ENCODE measurements at places on chromosomes 7 and 10. TPM values are rescaled to one million over a fixed set of nuclear protein-coding genes. Genes with fewer than 3 reads are reported as not detected.

C10orf95 gene
- not detected for polyA plus RNA-seq

GNGT1 gene
- polyA plus RNA-seq: not detected

LRRC4 gene
- 2.6 TPM for polyA plus RNA-seq

IGFBP3 gene
- 202 TPM for polyA plus RNA-seq

NODAL gene
- polyA plus RNA-seq: 0.62 TPM

PNLIPRP1 gene
- polyA plus RNA-seq: not detected

UCN3 gene
- polyA plus RNA-seq: not detected

TSPAN13 gene
- polyA plus RNA-seq: 51.4 TPM

DNA sequence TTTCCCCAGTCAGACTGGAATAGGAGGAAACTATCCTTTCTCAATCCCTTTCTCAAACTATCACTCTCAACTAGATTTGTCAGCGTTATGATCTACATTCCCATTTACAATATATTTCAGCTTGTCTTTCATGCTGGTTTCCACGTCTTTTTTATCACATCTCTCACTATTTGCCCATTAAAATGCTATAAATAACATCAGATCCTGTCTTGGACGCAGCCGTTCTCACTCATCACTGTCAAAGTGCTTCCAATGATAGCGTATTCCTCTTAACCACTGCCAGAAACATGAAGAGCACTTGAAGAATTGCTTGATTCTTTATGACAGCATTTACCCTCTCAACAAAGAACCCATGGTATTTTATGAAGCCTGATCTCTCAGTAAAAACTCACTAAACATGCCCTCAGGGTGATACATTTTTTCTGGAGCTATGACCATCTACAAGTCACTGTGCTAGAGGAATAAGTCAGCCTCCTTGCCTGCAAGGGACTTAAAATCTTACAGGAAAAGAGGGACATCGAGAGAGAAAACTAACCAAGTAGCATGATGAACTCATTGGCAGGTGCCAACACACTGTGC lies 205.6 kb upstream of the PFKP start:
- no peak for DNase-seq

DNA sequence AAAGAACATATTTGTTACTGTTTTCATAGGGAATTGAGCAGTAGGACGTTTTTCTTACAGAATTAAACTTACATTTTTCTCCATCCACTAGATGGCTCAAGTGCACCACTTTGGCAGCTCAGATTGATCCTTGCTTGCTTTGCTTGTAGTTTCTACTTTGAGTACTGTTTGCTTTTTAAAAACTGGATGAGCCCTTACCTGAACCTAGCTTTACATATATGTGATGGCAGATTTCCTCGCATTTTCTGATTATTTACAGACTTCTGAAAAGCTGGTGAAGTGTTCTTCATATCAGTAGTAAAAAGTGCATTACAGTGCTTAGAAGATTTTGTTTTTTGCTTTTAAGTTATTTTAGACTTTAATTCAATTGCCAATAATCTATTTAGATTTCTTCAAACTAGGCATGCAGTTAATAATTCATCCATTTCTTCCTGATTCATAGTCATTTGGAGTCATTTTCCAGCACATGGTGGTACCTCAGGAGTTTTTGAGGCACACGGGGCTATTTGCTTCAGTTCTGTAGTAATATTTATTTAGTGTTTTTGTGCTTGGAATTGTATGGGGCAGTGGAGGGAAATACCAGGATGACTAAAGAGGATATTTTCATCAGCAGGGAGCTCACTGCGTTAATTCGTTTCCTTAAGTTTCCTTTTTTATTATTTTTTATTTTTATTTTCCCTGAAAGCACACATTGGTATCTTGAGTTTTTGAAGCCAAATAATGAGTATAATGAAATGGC lies 57.3 kb downstream of the MAPK8 start:
- DNase-seq: peak; percentile 58

GRCh38 chr7:37732253-37732652 lies 48.7 kb downstream of the GPR141 start:
- peak; percentile 65 for DNase-seq

DNA sequence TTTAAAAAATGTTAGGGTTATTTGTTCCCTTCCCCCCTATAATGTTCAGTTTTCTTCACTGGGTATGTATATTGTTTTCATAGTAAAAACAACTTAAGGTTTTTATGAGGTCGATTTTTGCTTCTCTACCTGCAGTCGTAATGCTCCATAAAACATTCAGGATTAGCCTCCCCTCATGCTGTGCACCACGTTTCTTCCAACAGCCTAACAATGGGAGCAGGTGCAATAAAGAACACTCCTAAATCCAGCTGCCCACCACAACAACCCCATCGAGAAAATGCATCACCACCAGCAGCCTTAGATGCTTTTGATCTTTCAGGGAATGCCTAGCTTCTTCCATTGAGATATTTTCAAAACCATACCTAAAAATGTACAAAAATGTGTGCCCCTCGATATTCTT lies 111.1 kb downstream of the ADAM12 start:
- DNase-seq: no peak

GRCh38 chr7:2554661-2555111 lies 638 bp downstream of the BRAT1 start:
- no peak for DNase-seq

DNA sequence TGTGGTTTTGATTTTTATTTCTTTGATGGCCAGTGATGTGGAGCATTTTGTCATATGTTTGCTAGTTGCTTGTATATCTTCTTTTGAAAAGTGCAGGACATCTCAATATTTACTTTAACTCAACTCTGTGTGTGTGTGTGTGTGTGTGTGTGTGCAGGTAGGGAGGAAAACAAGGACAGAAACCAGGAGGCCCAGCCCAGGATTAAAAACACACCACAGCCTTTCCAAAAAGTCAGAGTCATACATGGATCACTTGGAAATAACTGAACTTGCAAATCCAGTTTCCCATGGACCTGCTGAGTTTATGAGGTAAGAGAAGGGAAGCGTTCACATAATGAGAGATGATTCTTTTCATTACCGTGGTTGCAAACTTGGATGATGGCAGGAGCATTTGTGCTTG lies 189.9 kb upstream of the LYZL1 start:
- no peak for DNase-seq

DNA sequence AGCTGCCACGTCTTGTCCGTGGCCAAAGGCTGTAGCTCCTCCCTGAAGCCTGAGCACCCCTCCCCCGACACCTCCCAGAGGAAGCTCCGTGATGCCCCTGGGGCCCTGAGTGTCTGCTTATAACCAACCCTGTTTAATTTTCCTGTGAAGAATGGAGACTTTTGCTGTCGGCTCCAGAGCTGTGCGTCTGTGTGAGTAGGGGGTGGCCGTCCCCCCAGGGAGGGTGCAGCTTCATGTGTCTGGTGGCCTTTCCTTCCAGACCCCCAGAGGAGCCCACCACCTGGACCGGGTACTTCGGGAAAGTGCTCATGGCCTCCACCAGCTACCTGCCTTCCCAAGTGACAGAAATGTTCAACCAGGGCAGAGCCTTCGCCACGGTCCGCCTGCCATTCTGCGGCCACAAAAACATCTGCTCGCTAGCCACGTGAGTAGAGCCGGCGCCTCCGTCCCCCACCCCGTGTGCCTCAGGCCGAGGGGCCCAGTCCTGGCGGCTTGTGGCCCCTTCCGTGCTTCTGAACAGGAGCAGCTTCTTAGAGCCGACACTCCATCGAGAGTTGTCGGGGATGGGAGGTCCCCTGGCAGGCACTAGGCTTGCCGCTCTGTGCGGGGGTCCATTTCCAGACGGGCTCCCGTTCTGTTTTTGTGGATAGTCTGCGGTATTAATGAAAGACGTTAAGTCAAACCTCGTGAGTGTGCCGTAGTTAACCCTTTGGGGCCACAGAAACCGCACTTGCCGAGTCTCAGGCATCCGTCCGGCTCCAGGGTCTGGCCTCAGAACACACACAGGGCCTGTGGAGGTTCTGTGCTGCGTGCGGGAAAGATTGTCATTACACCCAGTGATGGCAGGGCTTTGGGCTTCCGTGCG lies 37.1 kb downstream of the WIPI2 start:
- no peak for DNase-seq

DNA sequence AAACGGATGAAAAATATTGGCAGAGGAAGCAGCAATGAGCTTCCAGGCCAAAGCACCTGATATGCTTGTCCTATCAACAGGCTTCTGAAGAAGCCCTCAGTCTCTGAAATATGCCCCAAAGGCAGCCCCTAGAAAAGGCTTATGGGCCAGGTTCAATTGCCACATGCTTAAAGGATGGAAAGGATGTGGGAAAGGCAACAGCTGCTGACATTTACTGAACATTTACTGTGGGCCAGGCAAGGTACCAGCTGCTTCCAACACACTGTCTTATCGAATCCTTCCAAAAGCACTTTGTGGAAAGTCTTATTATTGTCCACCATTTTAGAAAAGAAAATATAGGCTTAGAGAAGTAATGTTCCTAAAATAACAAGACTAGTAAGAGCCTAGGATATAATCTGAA lies 56.5 kb downstream of the DOCK4 start:
- no peak for DNase-seq

- DNase-seq: peak; percentile 41
These were observed 15.1 kb downstream of the LSMEM1 start for GRCh38 chr7:112495810-112496462.

DNA sequence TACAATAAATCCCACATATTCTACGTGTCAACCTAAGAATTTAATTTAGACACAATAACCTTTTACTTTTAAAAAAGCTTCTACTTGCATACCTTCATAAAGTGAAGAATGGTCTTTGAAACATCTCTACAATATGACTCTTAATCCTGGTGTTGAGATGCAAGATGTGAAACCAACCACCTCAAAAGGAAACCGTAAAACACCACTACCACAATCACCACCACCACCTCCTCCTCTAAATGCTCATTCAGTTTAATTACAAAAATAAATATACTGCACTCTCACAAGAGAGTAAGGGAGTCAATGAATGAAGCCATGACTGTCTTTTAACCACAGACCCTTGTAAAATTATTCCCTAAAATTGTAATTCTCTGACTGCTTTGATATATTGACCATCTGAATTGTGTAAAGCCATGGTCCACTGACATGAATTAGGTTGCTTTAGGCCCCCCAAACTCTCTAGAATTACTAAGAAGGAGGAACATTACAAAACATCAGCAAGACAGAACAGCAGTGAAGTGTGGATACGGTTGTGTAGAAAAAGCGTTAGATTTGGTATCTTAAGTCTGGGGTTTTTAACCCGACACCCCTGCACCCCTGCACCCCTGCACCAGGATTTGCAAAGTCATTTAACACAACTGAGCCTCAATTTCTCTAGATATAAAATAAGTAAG lies 171.4 kb downstream of the SFMBT2 start:
- DNase-seq: no peak

GRCh38 chr10:72509206-72509799 lies 116.6 kb downstream of the MICU1 start:
- DNase-seq: no peak

DNA sequence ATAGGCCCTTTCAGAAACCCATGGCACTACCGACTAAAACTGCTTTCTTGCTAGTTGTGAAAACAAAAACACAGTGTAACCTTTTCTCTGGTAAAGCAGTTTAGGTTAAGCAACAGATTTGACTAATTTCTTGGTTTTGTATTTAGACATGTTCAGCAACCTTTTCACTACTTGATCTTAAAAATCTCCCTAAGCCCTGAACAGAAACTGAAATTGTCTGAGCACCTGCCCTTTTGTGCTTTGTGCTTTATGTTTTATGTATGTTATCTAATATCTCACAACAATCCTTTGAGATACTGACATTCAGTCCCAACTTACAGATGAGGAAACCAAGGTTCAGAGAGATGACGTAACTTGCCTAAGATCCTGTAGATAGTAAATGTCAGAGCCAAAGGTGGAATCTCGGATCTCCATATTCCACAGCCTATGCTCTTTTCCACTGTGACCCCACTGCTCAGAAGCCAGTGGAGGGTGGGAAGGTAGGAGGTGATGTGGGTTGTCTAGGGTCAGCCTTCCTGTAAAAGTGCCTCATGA lies 146.6 kb downstream of the LCOR start:
- DNase-seq: no peak

DNA sequence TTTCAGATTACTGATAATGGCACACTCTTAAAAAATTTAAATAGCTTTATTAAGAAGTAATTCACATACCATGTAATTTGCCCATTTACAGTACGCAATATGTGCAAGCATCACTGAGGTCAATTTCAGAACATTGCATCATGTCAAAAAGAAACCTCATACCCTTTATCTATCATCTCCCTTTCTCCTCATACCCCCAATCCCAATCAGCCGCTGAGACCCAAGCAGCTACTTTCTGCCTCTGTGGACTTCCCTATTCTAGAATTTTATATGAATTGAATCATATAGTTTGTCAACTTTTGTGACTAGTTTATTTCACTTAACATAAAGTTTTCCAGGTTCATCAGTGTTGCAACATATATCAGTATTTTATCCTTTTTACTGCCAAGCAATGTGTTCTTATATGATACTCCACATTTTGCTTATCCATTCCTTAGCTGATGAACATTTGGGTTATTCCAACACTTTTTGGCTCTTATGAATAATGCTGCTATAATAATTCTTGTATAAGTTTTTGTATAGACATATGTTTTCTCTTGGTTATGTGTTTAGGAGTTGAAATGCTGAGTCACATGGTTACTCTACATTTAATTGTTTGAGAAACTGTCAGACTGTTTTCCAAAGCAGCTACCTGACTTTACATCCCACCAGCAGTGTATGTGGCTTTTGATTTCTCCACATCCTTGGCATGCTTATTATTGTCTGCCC lies 26.9 kb upstream of the TPK1 start:
- DNase-seq: no peak

Data from muscle of back (tissue), 13 donors.